ENCODE measurements at places on chromosomes 1 and 21. TPM values are rescaled to one million over a fixed set of nuclear protein-coding genes. Genes with fewer than 3 reads are reported as not detected.

- no peak for ATAC-seq
Measured at GRCh38 chr1:58035523-58035922, 511.0 kb downstream of the OMA1 start.

Gene TMEM51
- 22.5 TPM for total RNA-seq

Gene TFAP2E
- total RNA-seq: 1.1 TPM

Gene SPRR2F
- 198 TPM for total RNA-seq

Gene SLAMF1
- total RNA-seq: 0.36 TPM

GRCh38 chr1:14778898-14779865 is 180.7 kb downstream of the KAZN start:
- ATAC-seq: peak; percentile 36

- ATAC-seq: no peak
Measured at GRCh38 chr1:95023399-95024043, 49.2 kb downstream of the ALG14 start.

- peak; percentile 67 for ATAC-seq
Measured at GRCh38 chr21:14737922-14738321, 191.8 kb upstream of the SAMSN1 start.

Measured in esophagus mucosa (tissue), 1 donor.